ENCODE measurements at places on chromosomes 6 and 20.
A peak's percentile ranks its signal among the peaks of the same experiment; 100 is the strongest.

DNA sequence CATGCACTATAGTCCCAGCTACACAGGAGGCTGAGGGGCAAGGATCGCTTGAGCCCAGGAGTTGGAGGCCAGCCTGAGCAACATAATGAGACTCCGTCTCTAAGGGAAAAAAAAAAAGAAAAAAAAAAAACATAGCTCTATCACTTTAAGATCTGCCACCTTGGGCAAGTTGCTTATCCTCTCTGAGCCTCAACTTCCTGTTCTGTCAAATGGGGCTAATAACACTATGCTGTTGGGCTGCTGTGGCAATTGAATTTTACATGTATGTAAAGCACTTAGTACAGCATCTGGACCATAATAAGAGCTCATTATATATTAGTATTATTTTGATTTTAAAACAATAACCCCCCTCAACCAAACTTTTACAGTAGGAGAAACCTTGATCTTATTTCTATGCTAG is 141.5 kb downstream of the ATXN1 start:
- no peak for ATAC-seq

- ATAC-seq: no peak
Observed at GRCh38 chr6:159815410-159815809, 15.3 kb downstream of the PNLDC1 start.

DNA sequence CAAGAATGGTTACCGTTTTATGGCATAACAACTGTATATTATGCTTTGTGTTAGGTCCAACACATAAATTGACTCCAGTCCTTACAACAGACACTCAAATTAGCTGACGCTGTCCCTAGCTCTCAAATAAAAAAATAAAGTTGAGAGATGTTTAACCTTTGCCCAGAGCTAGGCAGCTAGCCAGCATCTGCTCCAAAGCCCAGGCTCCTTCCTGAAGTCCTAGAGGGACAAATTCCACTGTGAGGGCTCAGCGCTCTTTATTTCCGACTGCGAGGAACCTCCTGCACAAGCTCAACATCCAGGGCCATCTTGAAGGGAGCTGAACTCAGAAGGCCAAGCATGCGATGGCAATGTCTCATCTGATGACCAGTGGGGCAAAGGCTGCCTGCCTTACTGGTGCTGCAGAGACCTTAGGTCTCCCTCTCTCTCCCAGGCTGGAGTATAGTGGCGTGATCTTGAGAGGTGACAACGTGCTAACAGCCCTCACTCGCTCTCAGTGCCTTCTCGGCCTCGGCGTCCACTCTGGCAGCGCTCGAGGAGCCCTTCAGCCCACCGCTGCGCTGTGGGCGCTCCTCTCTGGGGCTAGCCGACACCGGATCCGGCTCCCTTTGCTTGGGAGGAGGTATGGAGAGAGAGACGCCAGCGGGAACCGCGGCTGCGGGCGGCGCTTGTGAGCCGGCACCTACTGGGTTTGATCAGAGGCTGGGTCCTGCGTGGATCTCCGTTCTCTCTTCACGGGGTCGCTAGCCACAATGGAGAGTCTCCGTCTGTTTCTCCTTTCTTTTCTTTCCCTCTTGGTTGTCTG is 24.7 kb upstream of the GFOD1 start:
- ATAC-seq: no peak

DNA sequence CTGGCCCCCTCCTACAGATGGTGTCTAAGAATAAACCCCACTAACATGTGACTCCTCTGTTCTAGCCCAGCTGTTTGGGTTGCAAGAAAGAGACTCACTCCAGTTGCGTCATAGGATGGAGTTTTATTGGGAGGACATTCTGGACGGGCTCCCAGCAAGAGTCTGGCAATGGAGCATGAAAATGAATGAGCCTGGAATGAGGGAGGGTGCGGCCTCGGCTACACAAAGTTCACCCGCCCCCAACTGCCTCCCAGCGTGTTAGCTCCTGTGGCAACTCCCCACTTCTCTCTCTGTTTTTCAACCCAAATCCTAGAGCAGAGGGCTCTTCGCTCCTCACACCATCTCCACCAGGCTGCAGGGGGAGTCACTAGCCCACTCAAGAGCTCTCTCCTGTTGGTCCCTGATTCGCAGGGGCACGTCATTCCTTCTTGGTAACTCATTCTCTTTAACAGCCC is 5.1 kb upstream of the ADAM33 start:
- no peak for ATAC-seq

DNA sequence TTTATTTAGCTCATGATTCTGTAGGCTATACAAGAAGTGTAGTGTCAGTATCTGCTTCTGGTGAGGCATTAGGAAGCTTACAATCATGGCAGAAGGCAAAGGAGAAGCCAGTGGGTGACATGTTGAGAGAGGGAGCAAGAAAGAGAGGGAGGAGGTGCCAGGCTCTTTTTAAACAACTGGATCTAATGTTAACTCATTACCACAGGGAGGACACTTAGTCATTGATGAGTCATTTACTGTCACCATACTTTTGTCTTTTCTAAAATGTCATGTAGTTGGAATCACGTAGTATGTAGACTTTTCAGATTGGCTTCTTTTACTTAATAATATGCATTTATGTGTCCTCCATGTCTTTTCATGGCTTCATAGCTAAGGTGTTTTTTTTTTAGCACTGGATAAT is 58.1 kb downstream of the NUS1 start:
- no peak for ATAC-seq

DNA sequence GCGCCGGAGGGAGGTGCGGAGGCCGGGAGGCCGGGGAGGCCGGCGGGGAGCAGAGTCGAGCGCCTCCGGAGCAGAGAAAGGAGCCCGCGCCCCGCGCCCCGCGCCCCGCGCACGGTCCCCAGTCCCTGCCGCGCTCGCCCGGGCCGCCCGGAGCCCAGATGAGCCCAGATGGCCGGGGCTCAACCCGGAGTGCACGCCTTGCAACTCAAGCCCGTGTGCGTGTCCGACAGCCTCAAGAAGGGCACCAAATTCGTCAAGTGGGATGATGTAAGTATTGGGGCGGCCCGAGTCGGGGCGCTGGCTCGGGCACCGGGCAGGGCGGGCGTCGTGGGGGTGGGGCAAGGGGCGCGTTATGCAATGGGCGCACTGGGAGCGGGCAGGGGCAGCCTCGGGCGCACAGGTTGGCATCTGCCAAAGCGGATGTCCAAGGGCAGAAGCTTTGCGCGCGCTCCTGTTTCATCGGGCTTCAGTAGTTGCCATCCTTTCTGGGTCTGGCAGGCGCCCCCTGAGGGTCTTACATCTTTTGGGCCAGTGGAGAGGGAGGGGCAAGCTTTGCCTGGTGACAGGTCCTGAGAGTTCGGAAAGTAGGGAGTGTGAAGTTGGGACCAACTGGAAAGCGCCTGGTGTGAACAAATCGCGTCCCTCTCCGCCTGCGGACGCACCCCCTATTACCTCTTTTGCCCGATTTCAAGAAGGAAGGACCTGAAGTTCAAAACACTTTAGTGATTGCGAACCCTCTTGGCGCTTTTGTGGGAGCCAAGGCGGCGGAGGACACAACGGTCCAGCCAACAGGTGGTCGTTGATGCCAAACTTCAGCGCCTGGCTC is 631 bp downstream of the PLCB1 start:
- peak; percentile 8 for ATAC-seq
